Right cardiac atrium (tissue), 5 donors: ENCODE measurements at places on chromosomes 16 and 17. TPM values are rescaled to one million over a fixed set of nuclear protein-coding genes. Genes with fewer than 3 reads are reported as not detected.

GRCh38 chr17:27980043-27980442, 62.4 kb upstream of the NLK start:
- no peak for DNase-seq

DNA sequence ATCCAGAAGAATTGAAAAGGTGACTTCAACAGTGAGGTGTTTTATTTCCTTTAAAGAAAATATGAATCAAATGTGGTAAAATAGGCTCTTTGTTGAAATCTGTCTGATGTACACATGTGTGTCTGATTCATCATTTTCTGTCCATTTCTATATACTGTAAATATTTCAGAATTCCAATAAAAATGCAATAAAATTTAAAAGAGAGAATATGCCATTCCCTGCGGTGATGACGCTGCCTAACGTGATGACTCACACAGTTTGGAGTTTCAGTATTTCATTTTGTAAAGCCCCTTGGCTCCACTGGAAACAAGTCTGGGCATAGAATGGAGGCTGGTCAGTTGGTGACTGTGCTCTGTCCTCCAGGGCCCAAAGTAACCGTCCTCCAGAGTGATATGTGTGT, 482.5 kb upstream of the CDH5 start:
- no peak for DNase-seq

The HEXD gene
- 22.5 TPM for polyA plus RNA-seq

DNA sequence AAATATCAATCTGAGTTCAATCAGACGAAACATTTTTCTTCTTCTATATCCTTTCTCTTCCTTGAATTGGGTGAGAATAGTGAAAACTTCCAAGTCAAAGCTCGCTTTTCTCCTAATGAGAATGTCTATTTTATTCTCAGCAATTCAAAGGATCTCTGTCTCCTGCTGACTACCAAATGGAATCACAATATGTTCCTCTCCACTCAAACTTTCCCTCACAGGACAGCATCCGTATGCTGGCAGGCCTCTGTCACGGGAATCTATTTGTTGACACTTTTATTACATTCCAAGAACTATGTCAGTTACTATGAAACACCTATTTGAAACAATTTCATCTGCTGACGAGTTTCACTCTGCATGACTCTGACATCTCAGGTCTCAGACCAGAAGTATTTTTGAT, 1196.6 kb downstream of the CDH11 start:
- DNase-seq: no peak

The ARHGAP44 gene
- 6.7 TPM for polyA plus RNA-seq

DNA sequence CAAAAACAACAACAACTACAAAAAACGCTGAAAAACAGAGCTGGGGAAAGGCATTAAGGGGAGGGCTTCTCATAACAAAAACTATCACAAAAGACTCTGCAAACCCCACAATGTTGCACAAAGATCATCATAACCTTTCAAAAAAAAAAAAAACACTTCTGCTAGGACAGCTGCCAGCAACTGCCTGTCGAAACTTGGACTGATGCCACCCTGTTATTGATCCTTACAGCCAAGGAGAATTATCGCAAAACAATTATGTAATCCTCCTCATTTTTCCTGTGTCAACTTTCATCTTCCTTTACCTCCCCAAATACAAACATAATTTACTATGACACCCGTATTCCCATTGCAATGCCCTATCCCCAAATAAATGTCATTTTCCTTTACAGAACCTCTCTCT, 9.3 kb downstream of the CCDC40 start:
- no peak for DNase-seq

GRCh38 chr16:52742608-52743170, 195.7 kb upstream of the TOX3 start:
- DNase-seq: no peak

GRCh38 chr17:78227455-78227916, 3.9 kb upstream of the TMEM235 start:
- DNase-seq: no peak

The KRTAP4-4 gene
- polyA plus RNA-seq: not detected

- DNase-seq: no peak
Measured at GRCh38 chr16:52364500-52364899, 182.4 kb downstream of the TOX3 start.

The RNF167 gene
- polyA plus RNA-seq: 124 TPM

GRCh38 chr16:3698941-3699340, 18.4 kb downstream of the TRAP1 start:
- no peak for DNase-seq

- no peak for DNase-seq
Measured at GRCh38 chr17:66420961-66421371, 118.6 kb downstream of the PRKCA start.

The SOST gene
- 1.6 TPM for polyA plus RNA-seq

DNA sequence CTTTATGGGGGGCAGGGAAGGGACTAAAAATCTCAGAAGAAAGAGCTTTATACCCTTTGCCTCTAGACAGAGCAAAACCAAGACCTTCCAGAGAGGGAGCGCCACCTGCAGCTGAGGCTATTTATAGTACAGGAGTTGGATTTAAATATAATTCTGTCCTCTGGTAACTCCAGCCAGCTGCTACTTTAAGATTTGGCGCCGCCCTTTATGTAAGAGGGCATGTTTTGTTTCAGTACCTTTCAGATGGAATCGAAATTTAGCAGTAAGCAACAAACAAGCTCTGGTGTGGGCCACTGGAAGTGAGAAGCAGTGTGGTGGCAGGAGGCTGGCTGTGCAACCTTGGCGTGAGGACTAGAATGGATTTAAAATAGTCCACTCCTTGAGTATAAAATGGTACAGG, 5.2 kb upstream of the GUCY2D start:
- DNase-seq: no peak

The LRRC37B gene
- polyA plus RNA-seq: 3.7 TPM

The SPNS2 gene
- 16.2 TPM for polyA plus RNA-seq

DNA sequence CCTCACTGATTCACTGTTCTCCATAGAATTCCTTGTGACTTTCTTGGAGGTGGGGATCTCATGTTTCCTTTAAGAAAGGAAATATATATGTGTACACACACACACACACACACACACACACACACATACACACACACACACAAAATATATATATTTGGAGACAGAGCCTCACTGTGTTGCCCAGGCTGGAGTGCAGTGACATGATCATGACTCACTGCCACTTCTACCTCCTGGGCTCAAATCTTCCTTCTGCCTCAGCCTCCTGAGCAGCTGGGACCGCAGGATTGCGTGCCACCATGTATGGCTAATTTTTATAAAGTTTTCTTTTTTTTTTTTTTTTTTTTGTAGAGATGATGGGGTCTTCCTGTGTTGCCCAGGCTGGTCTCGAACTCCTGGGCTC, 45.9 kb downstream of the CDH13 start:
- DNase-seq: no peak

- DNase-seq: no peak
Measured at GRCh38 chr16:9151074-9151473, 59.6 kb downstream of the HAPSTR1 start.

DNA sequence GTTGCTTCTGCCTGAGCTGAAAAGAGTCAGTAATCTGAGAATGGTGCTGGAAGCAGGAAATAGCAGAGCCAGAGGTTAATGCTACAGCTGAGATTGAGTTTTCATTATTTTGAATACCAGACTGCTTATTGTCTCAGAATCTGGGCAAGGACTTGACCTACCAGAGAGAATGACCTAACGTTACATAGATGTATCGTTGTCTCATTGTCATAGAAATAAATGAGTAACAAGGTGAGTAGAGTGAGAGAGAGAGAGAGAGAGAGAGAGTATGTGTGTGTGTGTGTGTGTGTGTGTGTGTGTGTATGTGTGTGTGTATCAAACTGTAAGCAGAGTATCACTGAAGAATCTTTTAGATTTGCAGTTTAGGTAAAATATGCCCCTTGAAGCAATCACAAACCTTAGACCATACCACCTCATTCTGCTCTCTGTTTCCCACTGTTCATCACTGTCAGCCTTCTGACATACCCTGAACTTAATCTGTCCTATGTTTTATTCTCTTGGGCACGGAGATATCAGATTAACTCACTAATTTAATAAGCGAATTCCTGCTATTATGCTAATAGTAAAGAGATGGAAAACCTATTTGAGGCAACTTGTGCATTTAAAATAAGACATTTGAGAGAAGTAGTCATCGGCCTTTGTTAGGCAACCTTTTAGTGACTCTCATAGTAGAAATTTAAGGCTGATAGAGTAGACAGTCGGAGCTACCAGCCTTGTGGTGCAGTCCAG, 87.8 kb downstream of the CYB561 start:
- DNase-seq: no peak

DNA sequence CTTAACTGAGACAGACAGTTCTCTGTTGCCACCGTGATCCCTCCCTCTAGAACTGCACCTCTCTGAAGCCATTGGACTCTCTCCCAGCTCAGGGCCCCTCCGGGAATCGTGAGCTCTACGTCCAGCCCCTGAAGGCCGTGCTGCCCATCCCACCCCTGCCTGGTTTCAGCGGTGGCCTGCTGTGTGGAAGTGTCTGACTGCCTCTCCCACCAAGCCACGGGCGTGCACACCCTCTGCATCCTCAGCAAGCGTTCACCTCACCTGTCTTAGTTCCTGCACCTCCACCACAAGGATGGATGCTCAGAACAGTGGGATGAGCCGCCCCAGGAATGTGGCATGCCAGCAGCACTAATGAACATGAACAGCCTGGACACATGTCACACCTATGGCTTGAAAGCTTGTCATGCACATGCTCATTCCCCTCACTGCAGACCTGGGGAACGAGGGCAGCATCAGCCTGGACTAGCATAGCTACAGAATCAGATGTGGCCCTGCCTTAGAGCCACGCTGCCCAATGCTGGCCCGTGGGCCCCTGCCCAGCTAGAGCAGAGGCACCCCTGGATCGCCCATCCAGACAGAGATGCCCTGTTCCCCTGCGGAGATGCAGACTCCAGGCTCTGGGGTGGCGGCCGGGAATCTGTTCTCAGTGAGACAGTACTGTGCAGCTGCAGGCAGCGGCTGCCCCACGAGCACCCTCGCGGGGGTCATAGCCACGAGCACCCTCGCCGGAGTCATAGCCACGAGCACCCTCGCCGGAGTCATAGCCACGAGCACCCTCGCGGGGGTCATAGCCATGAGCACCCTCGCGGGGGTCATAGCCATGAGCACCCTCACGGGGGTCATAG, 73.7 kb upstream of the CHMP6 start:
- no peak for DNase-seq

DNA sequence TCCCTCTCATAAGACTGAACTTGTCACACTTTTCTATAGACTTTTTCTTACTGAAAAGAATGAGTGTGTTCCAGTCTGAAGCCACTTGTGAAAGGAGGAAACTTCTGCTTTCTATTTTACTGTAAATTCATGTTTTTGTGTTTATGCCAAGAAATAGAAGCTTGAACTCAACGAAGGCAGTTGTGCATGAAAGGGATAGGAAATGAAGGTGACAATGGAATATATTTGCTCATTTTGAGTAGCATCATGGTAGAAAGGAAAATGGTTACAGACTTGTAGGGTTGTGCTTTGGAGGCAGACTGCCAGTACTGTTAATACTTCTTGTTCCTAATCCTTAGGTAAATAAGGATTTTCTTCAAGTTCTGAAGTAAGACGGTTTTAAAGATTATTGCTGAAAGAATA, 8.1 kb downstream of the CLTC start:
- no peak for DNase-seq

- peak; percentile 84 for DNase-seq
Measured at GRCh38 chr16:680967-681745, 946 bp downstream of the STUB1 start.
